ENCODE measurements at places on chromosomes 7 and 10.

- DNase-seq, result no peak
Measured at GRCh38 chr10:94412449-94412848, 10.1 kb downstream of the TBC1D12 start.

DNA sequence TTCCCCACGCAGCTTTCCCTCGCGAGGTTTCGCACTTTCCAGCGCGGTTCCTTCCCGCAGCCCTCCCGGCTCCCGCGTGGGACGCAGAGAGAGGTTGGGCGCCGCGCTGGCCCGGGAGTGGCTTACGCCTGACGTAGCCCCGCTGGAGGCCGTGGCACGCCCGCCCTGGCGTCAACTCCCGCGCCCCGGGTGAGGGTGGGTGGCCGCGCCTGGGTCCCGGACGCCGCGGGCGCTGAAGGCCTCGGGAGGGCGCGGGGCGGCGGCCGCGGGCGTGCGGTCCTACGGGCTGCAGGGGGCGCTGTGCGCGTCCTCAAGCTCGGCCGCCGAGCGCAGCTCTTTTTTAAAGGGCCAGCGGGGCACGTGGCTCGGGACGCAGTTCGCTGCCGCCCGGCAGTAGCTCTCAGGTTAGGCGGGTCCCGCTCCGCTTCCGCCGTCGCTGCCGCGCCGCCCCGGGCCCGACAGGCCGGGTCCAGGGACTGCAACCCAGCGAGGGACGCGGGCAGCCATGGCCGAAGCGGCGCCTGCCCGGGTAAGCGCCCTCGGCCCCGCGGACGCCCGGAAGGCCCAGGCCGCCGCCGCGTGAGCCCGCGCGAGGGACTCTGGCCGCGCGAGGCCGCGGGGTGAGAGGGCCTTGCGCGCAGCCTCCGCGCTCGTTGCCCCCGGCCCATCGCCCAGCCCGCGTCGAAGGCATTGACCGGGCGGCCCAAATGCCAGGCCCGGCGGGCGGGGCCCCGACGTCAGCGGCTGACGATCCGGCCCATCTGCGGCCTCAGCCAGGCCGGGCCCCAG lies at the start of gene ZNF783:
Gene ZNF783, plus strand, starts transcription at position 368 of the 789 bp plus-strand sequence. Its CDS starts 138 bp downstream, at position 506.
- no peak for DNase-seq

DNA sequence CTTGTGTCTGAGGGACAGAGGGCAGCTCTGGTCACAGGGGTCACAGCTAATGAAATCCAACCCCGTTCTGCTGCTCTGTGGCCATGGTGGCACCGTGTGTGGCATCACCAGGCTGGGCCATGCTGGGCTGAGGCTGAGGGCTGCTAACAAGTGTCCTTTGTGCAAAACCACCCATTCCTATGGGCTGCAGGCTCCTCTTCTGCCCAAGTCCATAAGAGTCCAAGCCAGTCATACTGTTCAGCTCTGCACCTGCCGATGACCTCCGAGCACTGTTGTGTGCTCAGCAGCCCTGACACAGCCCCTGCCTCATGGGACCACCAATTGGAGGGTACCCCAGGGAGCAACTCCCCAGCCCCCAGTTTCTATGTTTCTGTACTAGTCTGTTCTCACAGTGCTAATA lies 133.1 kb downstream of the WDR11 start:
- DNase-seq, result no peak

- no peak for DNase-seq
Measured at GRCh38 chr7:150811-151221, 41.6 kb upstream of the FAM20C start.

GRCh38 chr7:130278860-130279259 lies 12.2 kb downstream of the CPA2 start:
- DNase-seq, result no peak

- DNase-seq, result no peak
Measured at GRCh38 chr10:71684356-71685173, 35.0 kb downstream of the C10orf105 start.

DNA sequence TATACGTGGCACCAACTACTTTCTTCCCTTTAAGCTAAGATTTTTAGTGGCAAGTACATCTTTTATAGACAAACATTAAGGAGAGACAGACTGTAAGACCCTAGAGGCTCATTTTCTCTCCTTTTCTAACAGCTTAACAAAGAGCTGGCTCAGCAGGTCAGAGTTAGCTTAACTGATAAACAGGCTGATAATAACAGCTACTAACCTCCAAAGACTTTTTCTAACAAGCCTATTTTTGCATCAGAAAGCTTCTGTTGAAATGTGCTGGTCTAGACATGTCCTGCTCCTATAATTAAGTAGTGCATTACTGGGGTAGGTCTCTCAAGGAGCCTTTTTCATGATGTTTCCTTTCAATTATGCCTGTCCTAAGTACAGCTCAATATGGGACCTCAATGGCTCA lies 238.2 kb upstream of the FAM3C start:
- DNase-seq, result no peak

GRCh38 chr7:4136036-4136435 lies 546.1 kb upstream of the FOXK1 start:
- DNase-seq, result peak; percentile 25

DNA sequence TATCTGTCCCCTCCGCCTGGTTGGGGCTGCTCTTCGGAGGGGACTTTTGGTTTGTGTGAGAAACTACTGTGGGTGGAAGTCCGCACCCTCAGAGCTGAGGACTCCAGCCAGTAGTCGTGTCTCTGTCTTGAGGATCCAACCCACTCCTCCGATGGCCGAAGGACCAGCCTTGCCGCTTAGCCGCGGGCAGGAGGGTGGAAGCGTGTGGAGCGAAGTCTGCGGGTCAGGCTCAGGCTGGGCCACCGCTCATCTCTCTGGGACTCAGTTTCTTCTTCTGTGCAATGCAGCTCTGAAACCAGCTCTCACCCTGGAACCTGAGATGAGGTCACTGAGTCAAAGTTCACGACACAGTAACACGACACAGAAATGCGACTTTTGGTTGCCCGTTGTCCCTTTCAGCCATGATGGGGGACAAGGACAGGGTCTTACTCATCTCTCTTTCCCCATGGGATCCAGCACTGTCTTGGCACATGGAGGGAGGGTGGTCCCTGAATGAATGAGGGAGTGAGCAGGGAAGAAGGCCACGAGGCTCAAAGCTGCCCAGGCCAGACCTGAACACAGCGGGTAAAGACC lies 133.3 kb upstream of the PODXL start:
- no peak for DNase-seq

- no peak for DNase-seq
Measured at GRCh38 chr7:74311305-74311744, 22.1 kb downstream of the CLIP2 start.
